Hippocampal formation (tissue), 2 donors: ENCODE measurements at places on chromosomes 7 and 10.

DNA sequence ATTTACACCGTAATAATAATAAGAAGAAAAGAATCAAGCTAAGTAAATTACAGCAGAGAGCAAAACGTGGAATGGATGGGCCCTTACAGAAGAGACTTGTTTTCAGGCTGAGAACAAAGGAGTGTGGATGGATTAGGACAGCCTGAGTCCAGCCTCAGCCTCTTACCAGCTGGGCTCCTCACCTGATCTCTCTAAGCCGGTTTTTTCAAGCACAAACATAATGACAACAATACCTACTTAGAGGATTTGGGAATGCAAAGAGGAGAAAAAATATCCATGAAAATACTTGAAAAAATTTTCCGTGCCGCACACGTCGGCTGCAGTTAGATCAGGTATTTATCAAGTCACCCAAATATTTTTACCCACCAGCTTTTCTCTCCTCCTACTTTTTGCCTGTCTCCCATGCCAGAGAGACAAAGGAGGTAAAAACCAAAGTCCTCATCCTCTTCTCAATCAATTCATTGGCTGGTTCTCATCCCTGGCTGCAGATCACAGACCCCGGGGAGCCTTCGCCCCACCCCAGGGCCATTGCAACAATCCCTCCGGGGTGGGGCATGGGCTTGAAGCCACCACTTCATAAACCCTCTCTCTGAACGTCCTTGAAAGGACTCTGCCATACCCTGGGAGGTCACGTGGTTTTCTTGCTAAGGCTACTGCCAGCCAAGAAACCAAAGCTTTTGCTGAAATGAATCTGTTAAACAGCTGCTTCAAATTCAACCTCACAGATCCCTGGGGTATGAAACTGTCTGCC is 29.7 kb upstream of the GTF2I start:
- DNase-seq: no peak

- DNase-seq: no peak
Observed at GRCh38 chr7:7554649-7555575, 11.8 kb upstream of the MIOS start.

- no peak for DNase-seq
Observed at GRCh38 chr10:122232769-122233168, 38.3 kb upstream of the BTBD16 start.

- peak; percentile 84 for DNase-seq
Observed at GRCh38 chr10:118241229-118242137, 100.6 kb downstream of the FAM204A start.

- no peak for DNase-seq
Observed at GRCh38 chr10:102994531-102995295, 76.6 kb downstream of the CNNM2 start.
